ENCODE measurements at places on chromosomes 7 and 10.

DNA sequence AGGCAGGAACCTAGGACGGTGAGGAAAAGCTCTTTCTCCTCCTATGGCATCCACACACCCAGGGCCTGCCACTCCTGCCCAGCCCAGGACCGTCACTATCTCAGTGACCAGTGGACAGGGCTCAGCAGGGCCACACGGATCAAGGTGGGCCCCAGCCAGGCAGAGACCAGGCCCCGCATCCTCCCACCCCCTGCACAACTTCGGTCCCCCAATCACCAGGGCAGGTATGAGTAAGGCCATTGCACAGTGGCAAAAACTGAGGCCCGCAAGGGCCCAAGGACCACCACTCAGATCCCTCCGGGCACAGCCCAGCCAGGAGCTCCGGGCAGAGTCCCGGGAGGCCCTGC lies 30.3 kb downstream of the OAT start:
- DNase-seq, result no peak

DNA sequence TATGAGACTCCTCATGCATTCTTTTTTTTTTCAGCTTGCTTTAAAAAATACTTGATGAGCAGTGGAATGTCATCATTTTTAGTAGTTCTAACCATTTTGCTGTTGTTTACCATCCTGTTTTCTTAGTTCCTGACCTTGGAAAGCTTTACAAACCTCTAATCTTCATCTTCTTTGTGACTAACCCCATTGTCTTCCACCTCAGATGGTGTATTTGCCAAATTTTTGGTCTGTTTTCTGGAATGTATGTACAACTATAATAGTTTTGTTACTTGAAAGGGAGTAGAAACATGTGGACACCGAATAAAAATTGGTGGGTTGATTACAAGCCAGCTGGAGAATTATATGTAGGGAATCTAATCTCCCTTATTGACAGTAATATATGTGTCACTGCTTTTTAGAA lies 172.7 kb downstream of the SND1 start:
- DNase-seq, result no peak

DNA sequence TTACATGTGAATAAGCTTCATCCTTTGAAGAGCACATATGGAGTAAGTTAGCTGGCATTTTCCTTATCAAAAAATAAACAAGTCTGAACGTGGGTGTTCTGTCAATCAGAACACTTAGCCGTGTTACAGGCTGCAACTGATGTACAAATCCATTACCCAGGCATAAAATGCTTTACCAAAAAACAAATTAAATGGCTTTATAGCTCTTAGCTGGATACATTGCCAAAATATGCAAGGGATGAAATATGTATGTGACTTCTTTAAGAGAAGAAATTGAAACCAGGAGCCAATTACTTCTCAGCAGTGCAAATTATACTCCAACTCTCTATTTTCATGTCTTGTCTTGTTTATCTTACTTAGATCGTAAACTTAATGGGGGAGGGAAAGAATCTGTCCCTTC lies 214.8 kb downstream of the DGKB start:
- DNase-seq, result no peak

DNA sequence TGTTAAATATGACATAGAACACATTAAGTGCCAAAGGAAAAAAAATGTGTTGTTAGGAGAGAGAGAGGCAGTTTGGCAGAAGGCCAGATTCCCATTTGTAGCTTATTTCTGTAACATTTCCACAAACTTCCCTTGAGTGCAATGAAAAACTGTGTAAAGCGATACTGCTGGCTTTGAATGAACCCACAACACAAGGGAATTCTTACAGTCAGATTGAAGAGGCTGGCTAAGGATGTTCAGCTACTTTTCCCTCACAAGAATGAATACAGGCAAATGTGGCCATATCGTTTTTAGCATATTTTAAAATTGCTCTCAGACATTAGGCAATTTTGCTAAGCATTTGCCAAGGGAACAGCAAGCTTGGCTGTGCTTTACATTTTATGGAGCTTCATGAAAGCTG lies 614.1 kb upstream of the FZD8 start:
- DNase-seq, result no peak

GRCh38 chr7:48847917-48848316 lies 76.4 kb upstream of the CDC14C start:
- DNase-seq, result no peak

GRCh38 chr10:119090968-119091367 lies 10.4 kb upstream of the EIF3A start:
- no peak for DNase-seq

DNA sequence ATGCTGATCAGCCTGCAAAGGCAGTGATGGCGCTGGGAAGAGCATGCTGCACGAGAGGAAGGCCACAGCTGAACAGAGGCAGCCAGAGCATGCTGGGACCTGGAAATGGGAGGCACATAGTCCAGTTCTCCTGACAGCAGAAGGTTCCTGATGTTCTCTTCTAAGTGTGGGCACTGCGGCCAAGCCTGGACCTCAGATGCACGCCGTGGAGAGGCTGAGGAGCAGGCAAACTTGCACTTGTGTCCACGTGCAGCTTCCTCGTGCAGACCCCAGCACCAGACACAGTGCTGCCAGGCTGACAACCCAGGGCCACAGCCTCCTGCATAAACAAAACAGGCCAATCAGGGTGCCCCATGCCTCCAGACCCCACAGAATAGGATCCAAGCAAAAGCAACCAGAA lies 93.5 kb upstream of the LANCL2 start:
- no peak for DNase-seq

DNA sequence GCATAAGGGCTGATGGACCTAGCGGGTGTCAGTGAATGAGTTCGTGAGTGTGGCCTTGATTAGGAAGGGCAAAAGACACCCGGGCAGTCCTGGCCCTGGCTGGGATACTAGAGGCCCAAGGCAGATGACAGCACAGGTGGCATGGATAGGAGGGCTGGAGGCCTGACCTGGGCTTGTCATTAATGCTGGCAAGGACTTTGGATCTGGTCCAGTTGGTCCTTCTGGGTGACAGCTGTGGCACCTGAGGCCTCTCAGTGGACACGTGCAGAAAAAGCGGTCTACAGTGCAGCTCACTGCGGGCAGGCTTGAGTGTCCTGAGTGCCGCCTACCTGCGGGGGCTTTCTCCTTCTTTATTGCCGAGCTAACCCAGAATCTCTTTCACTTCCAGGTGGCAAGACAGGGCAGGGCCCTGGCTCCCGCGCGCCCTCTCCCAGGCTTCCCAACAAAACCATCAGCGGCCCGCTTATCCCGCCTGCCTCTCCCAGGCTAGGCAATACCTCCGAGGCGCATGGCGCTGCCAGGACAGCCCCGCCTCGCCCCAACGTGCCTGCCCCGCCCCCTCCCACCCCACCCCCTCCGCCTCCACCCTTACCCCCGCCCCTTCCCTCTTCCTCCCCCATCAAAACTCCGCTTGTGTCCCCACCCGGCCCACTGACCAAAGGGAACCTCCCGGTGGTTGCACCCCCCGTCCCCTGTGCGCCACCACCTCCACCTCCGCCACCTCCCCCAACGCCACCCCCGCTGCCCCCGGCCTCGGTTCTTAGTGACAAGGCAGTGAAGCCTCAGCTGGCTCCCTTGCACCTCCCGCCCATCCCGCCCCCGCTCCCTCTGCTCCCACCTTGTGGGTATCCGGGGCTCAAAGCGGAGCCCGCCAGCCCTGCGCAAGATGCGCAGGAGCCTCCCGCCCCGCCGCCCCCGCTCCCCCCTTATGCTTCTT lies 77.4 kb downstream of the WIPF3 start:
- no peak for DNase-seq

DNA sequence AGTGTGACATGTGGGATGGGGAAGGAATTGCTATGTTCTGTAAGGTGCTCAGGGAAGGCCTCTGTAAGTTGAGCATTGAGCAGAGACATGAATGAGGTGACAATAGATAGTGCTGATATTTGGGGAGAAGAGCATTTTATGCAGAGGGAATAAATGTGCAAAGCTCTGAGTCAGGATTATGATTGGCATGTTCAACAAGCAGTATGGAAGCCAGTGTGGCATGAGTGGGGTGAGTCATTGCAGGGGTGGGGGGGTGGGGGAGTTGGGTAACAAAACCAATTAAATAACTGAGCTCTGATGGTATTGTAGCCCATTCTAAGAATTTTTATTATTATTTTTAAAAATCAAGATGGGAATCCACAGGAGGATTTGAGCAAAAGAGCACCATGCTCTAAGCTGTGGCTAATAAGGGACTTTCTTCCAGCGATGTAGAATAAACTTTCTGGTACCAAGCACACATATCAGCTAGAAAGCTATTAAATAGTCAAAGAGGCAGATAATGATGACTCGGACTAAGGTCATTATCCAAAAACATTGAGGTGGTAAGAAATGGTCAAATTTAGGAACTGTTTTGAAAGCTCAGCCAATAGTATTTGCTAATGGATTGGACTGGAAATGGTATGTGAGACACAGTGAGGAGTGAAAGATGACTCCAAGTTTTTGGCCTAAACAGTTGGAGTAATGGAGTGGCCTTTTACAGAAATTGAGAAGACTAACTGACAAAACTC lies 96.4 kb downstream of the PRKG1 start:
- DNase-seq, result no peak

GRCh38 chr7:65438598-65438997 lies 64.9 kb downstream of the ZNF92 start:
- DNase-seq, result no peak

DNA sequence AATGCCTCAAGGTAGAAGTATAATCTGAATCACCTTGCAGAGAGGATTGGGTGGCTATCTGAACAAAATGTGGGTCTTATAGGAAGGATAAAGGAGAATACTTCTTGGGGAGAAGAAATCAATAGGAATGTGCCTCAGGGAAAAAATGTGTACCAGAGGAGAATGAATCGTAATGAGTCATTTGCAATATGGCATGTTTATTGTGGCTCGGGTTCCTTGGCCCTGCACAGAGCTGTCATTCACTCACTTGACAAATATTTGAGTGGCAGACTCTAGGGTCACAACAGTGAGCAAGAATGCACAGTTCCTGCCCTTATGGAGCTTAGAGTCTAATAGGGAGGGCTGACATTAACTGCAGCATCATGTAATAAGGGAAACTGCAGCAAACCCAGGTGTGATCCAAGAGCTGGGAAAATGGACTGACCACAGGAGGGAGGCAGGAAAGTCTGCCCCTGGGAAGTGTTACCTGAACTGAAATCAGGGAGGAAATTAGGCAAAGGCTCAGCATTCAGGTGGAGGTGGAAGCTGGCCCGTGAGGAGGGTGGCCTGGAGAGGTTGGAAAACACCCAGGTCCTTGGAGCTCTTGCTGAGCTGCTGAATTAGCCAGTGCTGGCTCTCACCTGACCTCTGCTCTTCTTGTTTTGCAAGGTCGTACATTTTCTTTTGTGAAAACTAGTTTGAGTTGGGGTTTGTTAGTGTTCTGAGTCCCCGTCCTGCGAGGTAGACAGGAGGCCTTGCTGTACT lies 203.9 kb downstream of the FRMD4A start:
- DNase-seq, result no peak

- DNase-seq, result no peak
Measured at GRCh38 chr10:59011972-59012632, 164.3 kb upstream of the PHYHIPL start.

DNA sequence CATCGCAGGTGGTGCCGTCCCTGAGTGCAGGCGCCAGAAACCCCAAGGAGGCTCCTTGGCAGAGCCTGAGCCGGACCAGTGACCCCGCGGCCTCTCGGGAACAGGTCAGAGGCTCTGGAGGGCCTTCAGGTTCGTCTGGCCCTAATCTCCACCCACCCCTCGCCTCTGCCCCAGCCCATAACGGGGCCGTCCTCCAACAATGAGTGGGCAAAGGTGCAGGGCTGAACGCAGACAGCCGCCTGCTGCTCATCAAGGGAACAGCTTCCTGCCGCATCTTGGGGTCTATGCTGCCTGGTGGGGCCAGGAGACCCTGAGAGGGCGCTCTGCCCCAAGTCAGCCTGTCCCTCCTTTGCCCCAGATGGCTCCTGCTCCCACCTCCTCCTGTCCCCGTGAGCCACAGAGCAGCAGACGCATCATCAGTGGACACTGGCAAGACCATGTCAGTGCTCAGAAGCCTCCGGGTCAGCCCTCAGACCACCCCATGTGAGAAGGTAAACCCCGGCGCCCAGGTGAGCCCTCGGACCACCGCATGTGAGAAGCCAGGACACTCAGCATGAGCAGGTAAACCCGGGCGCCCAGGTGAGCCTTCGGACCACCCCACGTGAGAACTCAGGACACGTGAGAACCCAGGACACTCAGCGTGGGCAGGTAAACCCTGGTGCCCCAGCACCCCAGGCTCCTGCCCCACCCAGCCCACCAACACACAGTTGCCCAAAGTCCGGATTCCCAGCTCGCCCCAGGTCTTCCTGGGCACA lies 142.0 kb downstream of the PTPRN2 start:
- no peak for DNase-seq

GRCh38 chr7:123863461-123863860 lies 18.5 kb downstream of the HYAL4 start:
- DNase-seq, result no peak

DNA sequence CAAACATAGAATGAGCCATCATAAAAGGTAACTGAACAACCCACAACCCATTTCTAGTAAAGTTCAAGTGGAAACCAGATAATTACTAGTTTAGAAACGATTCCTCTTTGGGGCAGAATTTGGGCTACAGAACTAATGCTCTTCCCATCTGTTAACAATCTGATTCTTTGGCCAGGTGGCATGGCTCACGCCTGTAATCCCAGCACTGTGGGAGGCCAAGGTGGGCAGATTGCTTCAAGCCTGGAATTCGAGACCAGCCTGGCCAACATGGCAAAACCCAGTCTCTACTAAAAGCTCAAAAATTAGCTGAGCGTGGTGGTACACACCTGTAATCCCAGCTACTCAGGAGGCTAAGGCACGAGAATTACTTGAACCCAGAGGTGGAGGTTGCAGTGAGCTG lies 18.5 kb downstream of the CYP51A1 start:
- no peak for DNase-seq

DNA sequence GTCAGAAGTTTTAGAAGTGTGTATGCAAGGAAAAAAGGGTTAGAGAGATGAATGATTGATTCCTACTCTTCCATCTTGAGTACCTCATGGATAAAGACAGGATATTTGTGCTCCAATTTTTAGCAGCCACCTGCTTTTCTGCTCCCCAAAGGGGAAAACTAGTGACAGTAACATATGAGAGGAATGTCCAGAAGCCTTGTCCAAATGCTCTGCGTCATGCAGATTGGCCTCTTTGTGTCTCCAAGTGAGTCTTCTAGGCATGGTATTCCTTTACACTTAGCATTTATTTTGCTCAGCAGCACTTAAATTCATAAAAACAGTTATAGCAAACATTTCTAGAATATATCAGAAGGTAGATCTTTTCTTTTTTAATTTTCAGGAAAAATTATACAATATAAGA lies 306.8 kb downstream of the CNTNAP2 start:
- no peak for DNase-seq

GRCh38 chr7:82263920-82264782 lies 179.4 kb downstream of the CACNA2D1 start:
- DNase-seq, result no peak

DNA sequence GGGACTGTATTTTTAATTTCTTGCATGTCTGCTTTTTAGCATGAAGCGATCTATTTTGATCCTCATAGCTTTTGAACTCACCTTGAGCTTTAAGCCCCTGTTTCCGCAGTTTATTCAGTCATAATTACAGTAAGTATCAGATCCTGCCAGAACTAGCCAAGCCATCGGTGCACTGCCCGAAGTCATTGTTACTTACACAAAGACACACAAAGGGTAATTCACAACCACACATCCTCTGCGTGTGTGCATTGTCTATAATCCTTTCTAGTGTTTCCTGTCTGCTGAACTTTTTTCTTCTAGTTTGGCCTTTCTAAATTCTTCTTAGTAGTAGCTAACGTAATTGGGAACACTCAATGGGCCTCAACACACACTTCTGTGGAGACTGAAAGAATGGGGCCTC lies 133.0 kb downstream of the SFMBT2 start:
- no peak for DNase-seq

All from GF-D8 (cell line).